KBM-7 (cell line): ENCODE measurements at places on chromosomes 2 and 18.

GRCh38 chr18:70232261-70232660 is 26.8 kb upstream of the RTTN start:
- no peak for DNase-seq

GRCh38 chr2:190910341-190911136 is 29.9 kb downstream of the GLS start:
- DNase-seq: no peak

DNA sequence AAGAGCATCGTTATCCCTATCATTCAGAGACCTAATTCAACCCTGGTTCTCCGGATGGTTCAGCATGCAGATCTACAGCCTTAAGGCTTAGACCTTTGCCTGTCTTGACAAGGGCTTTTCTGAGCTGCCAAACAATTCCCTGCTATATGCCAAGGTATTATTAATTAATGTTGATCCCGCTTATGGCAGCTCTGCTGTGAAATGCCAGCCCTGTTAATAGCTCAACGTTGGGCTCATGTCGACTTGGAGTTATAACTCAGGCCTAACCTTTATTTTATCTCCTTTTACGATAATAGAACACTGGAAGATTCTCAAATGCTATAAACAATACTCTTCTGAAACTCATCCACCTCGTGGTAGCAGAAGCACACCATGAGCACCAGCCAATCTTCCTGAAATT is 188.6 kb downstream of the TMEM247 start:
- DNase-seq: no peak

DNA sequence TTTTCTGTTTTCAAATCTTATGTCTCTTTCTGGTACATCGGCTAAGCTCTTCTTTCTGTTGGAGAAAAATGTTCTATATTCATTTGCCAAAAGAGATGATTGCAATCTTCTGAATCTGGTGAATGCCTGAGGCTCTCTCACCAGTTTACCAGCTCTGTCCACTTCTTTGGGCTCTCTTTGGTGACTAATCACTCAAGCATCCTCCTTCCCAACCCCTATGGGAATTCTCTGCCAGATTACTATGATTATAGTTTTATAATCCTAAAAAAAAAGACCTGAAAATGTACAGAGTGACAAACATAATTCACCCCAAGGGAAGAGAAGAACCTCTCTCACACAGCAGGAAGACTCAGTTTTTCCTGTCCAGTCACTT is 187.3 kb downstream of the CAMKMT start:
- no peak for DNase-seq

- peak; percentile 18 for DNase-seq
Observed at GRCh38 chr2:169775765-169776164, 22.9 kb upstream of the SSB start.

DNA sequence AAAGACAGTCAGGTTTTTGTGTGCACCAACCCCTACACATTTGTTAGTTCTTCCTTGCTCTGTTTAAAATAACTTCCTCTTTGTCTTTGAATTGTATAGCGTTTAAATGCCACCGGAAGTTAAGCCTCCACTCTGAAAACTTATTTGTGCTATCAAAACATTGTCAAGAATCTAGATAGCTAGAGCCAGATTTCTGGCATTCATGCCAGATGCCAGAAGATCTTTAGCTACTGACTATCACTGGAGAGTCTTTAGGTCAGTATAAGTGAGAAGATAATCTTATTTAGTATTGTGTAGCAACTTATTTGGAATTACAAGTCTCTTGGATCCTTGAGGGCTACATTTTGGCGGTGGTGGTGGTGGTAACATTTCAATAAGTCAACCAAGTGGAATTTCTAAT is 63.4 kb upstream of the ADAM23 start:
- DNase-seq: no peak

- no peak for DNase-seq
Observed at GRCh38 chr2:117815946-117816345, 1.5 kb downstream of the DDX18 start.

GRCh38 chr2:153873052-153874048 is 1.6 kb downstream of the GALNT13 start:
- DNase-seq: no peak

- peak; percentile 86 for DNase-seq
Observed at GRCh38 chr2:57549642-57550102, 496.9 kb upstream of the VRK2 start.

DNA sequence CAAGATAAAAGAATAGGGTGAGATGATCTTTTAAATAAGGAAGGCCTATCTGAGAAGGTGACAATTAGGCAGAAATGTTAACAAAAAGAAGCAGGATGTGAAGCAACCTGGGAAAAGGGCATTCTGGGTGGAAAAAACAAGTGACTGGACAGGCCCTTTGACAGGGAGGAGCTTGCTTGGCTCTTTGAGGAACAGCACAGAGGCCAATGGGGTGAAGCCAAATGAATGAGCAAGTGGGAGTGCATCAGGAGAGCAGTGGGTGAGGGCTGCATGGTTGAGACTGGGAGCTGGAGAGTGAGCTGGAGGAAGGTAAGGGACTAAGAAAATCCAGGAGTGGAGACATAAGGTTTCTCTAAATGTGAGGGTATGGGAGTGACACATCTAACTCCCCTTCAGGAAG is 126.9 kb downstream of the TDRD15 start:
- DNase-seq: no peak

DNA sequence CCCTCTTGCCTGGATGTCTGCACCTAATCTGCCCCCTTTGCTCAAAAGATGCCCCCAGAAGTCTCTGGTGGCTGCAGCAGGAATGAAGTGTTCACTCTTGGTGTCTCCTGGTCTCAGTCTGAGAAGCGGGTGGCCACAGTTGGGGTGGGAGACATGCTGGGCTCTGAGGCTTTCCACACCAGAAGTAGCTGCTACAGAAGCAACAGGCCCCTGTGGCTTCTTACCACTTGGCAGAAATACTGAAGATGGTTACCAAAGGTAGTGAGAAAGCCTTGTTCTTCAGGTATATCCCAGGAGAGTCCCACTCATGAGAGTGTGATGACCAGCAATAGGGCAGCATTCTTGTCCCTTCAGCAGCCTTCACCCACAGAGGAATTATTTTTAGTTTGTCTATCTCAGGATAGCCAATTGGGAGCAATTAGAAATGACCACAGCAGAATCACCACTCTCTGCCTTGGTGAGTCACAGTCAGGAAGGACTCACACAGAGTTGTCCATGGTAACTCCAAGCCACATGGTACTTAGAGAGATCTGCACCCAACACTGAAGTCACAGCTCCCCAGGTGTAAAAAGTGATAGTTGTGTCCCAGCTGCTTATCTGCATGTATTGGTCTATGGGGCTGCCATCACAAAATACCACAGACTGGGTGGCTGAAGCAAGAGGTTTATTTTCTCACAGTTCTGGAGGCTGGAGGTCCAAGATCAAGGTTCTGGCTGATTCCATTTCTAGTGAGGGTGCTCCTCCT is 169.8 kb upstream of the ID2 start:
- DNase-seq: no peak

DNA sequence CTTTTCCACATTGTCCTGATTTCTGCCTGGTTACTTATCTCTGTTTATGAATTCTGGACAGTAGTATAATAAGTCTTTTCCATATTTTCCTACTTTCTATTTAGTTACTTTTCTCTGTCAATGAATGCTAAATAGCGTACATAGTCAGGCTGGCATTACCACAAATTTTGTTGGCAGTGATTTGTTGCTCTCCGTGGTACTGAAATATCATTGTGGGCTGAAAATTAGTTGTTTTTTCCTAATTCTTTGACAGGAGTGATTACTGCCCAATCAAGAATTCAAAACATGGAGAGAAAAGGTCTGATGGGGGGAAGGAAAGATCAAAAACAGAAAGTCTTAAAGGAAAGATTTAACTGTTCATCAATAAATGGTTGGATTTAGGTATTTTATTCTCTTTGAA is 7.7 kb upstream of the GALNT13 start:
- DNase-seq: no peak

GRCh38 chr2:163737563-163737962 is 1.8 kb upstream of the FIGN start:
- no peak for DNase-seq

GRCh38 chr18:22194151-22194598 is 24.8 kb downstream of the GATA6 start:
- no peak for DNase-seq

GRCh38 chr2:18614041-18614440 is 24.7 kb upstream of the NT5C1B start:
- DNase-seq: no peak

DNA sequence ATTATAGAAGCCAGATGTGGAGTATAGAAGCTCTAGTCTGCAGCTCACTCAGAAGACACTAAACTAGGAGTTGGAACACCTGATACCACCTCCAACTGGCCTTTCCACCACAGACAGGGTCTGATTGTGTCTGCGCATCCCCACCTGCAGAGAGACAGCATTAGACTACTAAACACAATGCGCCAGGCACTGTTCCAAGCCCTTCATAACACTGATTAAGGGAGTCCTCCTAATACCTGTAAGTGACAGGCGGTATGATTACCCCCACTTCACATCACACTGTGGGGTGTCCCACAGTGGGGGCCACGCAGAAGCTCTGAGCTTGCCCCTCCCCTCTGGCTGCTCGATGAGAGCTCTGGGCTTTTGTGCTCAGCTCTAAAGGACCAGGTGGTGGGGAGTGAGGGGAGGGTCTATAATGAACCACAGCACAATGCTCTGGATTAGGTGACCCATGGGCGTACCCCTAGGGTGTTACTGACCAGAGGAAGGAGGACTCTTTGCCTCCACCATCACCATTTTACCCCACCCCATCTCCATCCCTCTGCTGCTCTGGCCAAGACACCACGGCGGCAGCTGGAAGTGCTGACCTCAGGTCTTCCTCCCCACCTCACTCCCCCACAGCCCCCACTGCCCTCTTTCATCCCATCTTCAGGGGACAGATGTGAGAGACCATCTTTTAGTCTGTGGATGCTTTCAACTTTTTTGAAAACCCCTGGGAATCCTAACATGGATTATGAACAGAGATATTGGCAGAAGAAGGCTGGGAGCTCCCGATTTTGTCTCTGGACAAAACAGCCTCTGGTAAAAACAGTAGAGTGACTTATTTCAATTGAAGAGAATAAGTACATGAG is 145.1 kb downstream of the GFPT1 start:
- DNase-seq: no peak

GRCh38 chr2:188238386-188238785 is 53.3 kb upstream of the GULP1 start:
- no peak for DNase-seq

- peak; percentile 11 for DNase-seq
Observed at GRCh38 chr2:65647249-65647842, 214.9 kb upstream of the SPRED2 start.

GRCh38 chr2:191688934-191689695 is 11.2 kb downstream of the NABP1 start:
- no peak for DNase-seq

GRCh38 chr2:166762746-166763145 is 125.5 kb upstream of the XIRP2 start:
- DNase-seq: no peak

DNA sequence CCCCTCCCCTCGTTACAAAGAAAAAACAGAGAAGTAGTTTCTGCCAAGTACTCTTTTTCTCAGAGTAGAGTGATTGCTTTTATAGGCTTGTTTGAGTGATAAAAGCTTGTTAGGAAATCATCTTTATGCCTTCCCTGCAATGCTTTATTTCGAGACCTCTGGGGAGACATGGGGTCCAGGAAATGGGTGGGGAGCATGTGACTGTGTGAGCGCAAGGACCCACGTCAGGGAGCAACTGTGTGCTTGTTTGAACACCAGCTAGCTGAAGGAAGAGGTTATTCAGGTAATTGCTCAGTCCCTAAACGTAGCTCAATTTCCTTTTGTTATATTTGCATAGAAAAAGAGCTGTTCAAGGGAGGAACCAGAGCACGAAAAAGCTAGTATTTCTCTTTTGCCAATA is 187.3 kb downstream of the FAM210A start:
- DNase-seq: peak; percentile 27

- DNase-seq: no peak
Observed at GRCh38 chr2:23069156-23069555, 315.8 kb upstream of the KLHL29 start.
